ENCODE measurements at places on chromosomes 13 and 19.
A peak's percentile ranks its signal among the peaks of the same experiment; 100 is the strongest.

DNA sequence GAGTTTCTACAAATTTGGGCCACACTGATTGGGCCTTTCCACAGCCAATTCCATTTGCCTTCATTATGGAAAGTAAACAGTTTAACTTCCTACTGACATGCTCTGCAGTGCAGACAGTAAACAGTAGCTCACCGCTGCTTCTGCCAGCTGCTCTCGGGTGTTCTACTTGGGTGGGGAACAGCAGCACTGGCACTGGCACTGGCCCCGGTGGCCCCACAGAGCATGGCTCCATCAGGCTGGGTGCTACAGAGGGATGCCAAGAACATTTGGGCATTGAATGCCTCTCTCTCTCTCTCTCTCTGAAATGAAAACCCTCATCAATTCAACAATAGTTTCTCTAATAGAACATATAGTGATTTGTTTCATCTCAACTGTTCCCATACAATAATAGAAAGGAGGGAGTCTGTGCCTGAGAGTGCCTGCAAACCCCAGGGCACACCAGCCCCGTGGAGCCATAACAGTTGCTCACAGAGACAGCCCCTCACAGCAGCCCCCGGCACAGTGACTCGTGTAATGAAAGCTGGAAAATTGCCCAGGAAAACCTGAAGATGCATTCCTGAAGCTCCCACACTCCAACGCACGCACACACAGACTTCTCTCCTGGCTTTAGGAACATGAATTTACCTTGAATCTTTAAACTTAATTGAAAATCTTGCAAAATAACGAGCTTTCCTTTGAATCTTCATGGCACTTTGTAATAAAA, 38.2 kb upstream of the GJB6 start:
- H3K4me3 ChIP-seq: no peak overlapping the region
- peaks cover 5% of the 10 kb centered on the region for H3K36me3 ChIP-seq
- H3K4me1 ChIP-seq: peaks cover 47% of the 10 kb centered on the region
- peak overlapping the region; percentile 97 for H3K27ac ChIP-seq

DNA sequence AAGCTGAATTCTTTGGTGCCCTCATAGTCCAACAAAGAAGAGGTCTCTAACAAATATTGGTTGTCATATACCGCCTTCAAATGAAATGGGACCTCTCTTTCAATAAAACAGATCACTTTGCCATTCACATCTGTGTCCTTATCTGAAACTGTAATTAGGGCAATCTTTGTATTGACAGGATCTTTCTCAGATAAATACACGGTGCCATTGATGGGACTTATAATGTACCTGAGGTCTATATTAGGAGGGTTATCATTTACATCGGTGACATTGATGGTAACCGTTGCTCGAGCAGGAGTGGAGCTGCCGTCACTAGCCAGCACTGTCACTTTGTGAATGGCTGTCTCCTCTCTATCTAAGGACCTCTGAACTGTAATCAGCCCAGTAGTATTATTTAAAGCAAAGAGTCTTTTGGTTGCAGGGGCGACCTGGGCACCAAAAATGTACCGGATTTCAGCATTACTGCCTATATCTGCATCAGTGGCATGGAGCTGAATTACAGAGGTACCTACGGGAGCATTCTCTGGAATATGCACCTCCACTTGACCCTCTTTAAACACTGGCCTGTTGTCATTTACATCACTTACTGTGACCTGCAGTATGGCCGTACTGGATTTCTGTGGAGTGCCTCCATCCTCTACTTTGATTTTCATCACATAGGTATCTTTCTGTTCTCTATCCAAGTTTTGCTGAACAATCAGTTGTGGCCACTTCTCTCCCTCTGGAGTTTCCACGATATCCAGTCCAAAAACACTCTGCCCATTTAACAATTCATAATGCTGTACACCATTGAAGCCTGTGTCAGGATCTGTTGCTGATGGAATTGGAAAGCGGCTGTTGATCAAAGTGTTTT, 2.8 kb downstream of the PCDH9 start:
- no peak overlapping the region for H3K4me3 ChIP-seq
- no peak for DNase-seq
- peaks cover 3% of the 10 kb centered on the region for H3K27me3 ChIP-seq
- peaks cover 30% of the 10 kb centered on the region for H3K4me1 ChIP-seq

- no peaks in the 10 kb centered on the region for H3K4me1 ChIP-seq
- no peak overlapping the region for H3K4me3 ChIP-seq
- H3K27ac ChIP-seq: no peak overlapping the region
- H3K27me3 ChIP-seq: peaks cover 48% of the 10 kb centered on the region
- no peaks in the 10 kb centered on the region for H3K36me3 ChIP-seq
- DNase-seq: no peak
These were observed 168.0 kb upstream of the OBI1 start for GRCh38 chr13:78826936-78827335.

DNA sequence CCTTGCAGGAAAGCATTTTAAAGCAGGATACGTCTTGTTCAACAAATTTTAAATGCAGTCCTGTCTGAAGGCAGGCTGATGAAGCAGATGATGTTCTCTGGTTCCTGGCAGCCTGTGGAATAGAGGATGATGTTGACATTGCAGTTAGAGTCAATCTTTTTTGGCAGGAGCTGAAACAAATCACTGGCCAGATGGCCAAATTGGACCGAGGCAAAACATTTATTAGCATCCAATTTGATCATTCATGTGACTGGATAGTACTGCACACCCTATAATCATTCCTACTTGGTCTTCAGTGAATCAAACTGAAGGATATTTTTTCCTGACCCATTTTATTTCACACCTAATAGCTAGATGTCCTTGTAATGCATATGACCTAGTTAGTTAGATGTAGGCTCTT, 172.2 kb upstream of the SLC10A2 start:
- no peak overlapping the region for H3K27ac ChIP-seq
- H3K4me3 ChIP-seq: no peak overlapping the region
- DNase-seq: no peak
- no peaks in the 10 kb centered on the region for H3K27me3 ChIP-seq
- H3K4me1 ChIP-seq: no peaks in the 10 kb centered on the region

DNA sequence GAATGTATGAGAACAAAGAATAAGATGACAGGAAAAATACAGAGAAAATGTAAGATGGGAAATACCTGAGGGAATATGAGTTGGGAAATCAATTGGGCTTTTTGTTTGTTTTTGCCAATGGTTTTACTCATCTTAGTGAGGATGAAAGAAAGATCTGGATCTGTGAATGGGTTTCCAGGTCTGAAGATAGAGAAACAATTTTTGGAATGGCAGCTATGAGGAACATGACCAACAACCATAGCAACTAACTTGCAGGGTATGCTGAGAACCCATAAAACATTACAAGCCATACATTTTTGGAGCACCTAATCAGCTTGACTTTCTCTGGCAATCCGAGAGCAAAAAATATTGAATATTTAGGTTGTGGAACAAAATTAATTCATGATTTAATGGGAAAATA, 290.0 kb downstream of the KCTD12 start:
- H3K4me1 ChIP-seq: peaks cover 27% of the 10 kb centered on the region
- peaks cover 34% of the 10 kb centered on the region for H3K27me3 ChIP-seq
- H3K4me3 ChIP-seq: no peak overlapping the region
- DNase-seq: no peak
- no peak overlapping the region for H3K27ac ChIP-seq
- no peaks in the 10 kb centered on the region for H3K36me3 ChIP-seq

DNA sequence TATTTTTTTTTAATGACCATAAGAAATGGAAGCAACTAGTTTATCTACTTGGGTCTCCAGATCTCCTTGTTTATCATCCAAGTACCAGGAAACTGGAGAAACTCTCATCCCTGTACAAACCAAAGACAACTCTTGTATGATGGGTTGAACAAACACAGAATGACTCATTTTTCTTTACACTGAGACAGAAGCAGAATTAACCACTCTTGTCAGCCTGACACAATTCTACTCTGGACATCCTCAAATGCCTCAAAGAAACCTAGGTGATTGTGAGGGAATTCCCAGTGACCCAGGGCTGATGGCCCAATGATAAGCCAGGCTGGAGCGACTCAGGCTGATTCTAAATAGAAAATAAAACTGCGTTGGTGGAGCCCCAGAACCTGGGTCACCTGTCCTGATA, 151.5 kb downstream of the ZNF737 start:
- no peaks in the 10 kb centered on the region for H3K27me3 ChIP-seq
- peaks cover 20% of the 10 kb centered on the region for H3K36me3 ChIP-seq
- H3K4me1 ChIP-seq: peaks cover 21% of the 10 kb centered on the region
- no peak overlapping the region for H3K27ac ChIP-seq
- DNase-seq: no peak

GRCh38 chr19:38506723-38507550, 73.4 kb downstream of the RYR1 start:
- H3K4me1 ChIP-seq: no peaks in the 10 kb centered on the region
- peaks cover 15% of the 10 kb centered on the region for H3K27me3 ChIP-seq
- H3K36me3 ChIP-seq: no peaks in the 10 kb centered on the region
- H3K27ac ChIP-seq: no peak overlapping the region

DNA sequence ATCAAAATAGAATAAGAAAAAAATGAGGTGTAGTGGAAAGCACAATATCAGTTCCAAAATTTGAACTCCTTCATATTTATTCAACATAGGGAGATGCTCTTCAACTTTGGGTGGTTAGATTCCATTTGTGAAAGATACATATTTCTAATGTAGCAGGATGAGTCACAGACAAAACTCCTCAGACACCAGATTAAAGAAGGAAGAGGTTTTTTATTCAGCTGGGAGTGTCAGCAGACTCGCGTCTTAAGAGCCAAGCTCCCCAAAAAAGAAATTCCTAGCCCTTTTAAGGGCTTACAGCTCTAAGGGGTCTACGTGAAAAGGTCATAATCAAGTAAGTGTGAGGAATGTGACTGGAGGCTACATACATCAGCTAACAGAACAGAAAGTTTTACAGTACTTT, 6.8 kb upstream of the ZNF765 start:
- DNase-seq: no peak
- no peaks in the 10 kb centered on the region for H3K4me1 ChIP-seq
- peaks cover 47% of the 10 kb centered on the region for H3K36me3 ChIP-seq
- H3K27me3 ChIP-seq: no peaks in the 10 kb centered on the region
- no peak overlapping the region for H3K4me3 ChIP-seq

DNA sequence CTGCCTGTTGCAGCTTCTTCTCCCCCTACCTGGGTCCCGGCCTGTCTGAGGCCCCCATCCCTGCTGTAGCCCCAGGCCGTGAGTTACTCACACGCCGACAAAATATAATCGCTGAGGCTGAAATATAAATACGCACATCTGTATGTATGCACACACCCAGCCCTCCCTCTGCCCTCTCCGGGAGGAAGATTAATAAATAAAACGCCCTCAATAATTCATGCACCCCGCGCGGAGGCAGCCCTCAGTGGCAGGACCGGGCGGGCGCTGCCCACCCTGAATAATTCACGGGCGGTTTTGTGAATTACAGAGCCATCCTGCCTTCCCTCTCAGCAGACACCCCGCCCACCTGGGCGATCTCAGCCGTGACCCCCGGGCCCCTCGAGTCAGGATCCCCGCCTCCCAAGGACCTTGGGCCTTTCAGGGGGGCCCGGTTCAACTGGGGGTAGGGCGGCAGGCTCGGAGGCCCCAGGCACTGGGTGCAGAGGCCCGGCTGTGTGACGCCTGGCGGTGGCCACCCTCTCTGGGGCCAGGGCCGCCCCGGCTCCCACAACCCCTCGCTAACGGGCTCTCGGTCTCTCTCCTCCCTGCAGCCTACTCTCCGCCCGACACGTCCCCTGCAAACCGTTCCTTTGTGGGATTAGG, 24.2 kb downstream of the SMIM24 start:
- peaks cover 35% of the 10 kb centered on the region for H3K4me1 ChIP-seq
- peaks cover 3% of the 10 kb centered on the region for H3K36me3 ChIP-seq
- DNase-seq: no peak
- H3K4me3 ChIP-seq: no peak overlapping the region

GRCh38 chr13:62251734-62252133, 836.1 kb upstream of the PCDH20 start:
- H3K27me3 ChIP-seq: no peaks in the 10 kb centered on the region
- peaks cover 3% of the 10 kb centered on the region for H3K36me3 ChIP-seq
- peaks cover 16% of the 10 kb centered on the region for H3K4me1 ChIP-seq
- no peak overlapping the region for H3K27ac ChIP-seq
- no peak overlapping the region for H3K4me3 ChIP-seq

DNA sequence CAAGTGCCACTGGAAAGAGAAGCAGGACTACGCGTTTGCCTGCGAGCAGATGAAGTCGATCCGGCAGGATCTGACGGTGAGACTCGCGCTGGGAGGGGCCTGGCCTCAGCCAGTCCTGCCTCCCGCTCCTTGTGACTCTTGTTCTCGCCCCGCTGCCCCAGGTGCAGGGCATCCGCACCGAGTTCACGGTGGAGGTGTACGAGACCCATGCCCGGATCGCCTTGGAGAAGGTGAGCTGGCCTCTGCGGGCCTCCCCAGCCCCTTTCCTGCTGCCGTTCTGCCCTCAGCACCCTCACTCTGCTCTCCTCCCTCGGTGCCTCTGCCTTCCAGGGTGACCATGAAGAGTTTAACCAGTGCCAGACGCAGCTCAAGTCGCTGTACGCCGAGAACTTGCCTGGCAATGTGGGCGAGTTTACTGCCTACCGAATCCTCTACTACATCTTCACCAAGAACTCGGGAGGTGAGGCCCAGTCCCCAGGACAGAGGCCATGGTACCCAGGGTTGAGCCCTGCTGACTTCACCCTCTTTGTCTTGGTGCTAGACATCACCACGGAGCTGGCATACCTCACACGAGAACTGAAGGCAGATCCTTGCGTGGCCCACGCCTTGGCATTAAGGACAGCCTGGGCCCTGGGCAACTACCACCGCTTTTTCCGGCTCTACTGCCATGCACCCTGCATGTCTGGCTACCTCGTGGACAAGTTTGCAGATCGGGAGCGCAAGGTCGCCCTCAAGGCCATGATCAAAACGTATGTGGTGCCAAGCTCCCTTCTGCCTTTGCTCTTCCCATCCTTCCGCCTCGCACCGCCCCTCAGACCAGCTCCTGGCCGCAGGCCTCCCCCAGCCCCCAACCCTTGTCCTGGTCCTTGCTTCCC, 5.6 kb downstream of the LENG9 start:
- no peak overlapping the region for H3K4me3 ChIP-seq
- peaks cover 10% of the 10 kb centered on the region for H3K4me1 ChIP-seq
- H3K36me3 ChIP-seq: peaks cover 30% of the 10 kb centered on the region

DNA sequence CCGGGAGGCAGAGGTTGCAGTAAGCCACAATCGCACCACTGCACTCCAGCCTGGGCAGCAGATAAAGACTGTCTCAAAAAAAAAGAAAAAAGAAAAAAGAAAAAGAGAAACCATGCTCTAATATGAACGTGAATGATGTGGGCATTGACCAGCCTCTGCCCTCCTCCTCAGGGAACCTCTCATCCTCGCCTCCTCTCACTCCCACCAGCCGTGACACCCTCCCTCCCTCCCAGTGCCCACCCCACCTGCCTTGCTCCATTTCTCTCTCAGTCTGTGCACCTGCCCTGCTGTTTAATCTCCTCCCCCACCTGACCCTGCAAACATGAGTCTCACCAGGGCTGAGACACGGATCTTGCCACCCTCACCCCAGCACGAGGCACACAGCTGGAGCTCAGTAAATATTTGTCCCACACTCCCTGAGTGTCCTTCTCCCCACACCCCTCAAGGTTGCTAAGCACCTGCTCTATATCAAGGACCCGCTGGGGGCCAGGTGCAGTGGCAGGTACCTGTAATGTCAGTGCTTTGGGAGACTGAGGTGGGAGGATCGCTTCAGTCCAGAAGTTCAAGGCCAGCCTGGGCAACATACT, 7.5 kb upstream of the BCAT2 start:
- peaks cover 5% of the 10 kb centered on the region for H3K4me1 ChIP-seq
- no peak overlapping the region for H3K4me3 ChIP-seq
- H3K27me3 ChIP-seq: no peaks in the 10 kb centered on the region
- H3K27ac ChIP-seq: no peak overlapping the region
- peaks cover 2% of the 10 kb centered on the region for H3K36me3 ChIP-seq
